ENCODE measurements at places on chromosomes 7 and 10. TPM values are rescaled to one million over a fixed set of nuclear protein-coding genes. Genes with fewer than 3 reads are reported as not detected.

GRCh38 chr7:25083201-25083600 is 41.9 kb downstream of the CYCS start:
- no peak for DNase-seq

CALU gene
- polyA plus RNA-seq: 217 TPM

GRCh38 chr10:132746801-132747625 is 38.9 kb downstream of the NKX6-2 start:
- no peak for DNase-seq

DNA sequence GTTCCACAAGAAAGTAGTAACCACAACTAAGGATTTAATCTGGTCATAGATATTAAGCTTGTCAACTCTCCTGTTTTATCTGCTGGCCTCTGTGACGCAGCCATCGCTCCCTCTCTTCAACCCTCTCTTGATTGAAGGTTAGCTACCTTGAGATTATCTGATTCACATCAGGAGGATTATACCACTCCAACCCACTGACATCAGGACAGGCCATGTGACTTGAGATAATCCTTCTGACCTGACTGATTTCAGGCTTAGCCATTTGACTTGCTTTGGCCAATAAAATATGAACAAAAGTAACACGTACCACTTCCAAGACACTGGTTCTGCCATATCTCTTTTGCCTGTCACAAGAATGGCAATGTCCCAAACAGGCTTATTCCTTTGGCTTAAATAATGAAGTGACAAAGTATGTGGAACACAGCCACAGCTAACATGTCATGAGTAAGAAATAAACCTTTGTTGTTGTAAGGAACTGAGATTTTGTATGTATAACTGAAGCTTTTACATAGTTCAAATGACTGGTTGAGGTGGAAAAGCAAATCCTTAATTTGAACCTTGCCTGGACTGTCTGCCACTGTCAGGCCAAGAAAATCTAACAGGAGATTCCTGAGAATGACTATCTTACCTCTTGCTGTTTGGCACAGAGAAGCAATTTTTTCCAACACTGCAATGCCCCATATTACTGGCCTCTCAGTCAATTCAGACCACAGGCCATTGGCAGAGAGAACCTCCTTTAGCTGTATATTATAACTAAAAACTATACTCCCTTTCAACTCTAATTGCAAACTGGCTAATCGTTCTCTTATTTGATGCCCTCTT is 13.9 kb downstream of the ZNF438 start:
- no peak for DNase-seq

APBB1IP gene
- polyA plus RNA-seq: 2.6 TPM

MYH16 gene
- 0.09 TPM for polyA plus RNA-seq

DNA sequence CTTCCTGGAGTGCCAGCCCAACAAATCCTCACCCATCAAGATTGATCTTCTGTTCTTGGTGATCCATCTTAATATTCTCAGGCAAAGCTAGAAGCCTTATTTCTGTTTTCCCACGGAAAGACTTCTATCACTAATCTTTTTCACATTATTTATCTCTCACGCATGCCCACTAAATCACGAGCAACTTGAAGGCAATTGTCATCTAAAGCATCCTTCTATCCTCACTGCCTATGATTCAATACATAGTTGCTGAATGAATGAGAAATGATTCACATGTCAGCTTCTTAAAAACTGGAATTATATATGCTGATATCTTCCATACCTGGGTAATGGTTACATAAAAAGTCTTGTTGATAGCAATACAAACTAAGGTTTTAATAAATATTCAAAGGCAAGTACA is 12.6 kb upstream of the COL1A2 start:
- DNase-seq: no peak

DNA sequence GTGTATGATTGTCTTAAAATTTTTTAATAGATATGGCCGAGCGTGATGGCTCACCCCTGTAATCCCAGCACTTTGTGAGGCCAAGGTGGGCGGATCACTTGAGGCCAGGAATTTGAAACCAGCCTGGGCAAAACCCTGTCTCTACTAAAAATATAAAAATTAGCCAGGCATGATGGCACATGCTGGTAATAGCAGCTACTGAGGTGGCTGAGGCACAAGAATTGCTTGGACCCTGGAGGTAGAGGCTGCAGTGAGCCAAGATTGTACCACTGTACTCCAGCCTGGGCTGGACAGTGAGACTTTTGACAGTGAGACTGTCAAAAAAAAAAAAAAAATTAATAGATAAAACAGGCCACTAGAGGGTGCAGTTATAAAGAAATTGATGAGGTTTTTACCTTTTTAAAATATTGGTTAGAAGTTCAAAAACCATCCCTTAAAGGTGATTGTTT is 20.5 kb downstream of the NOM1 start:
- no peak for DNase-seq

DNA sequence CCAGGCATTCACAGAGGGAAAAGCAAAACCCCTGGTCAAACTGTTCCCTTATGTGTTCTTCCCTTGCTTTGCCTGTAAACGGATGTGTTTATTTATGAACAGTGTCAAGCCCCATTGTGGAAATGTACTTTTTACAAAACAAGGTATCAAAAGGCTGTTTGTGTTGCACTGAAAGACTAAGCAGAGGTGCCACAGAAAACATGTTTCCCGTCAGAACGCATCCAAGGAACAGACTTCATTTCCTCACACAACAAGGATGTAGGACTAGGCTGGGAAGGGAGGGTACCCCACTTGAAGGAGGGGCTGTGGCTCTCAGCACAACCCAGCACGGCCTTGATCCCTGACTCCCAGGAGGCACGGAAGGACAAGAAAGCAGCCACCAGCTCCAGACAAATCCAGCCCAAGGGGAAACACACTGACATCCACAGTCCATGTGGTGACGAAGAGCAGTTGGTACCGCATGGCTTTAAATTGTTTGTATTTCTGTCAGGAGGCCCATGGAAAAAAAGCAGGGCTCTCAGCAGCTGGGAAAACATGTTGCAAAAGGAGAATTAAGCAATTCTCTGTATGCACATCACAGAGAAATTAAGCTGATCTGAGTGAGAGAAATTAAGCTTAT is 85.6 kb downstream of the RNF216 start:
- DNase-seq: peak; percentile 89

UNC5B gene
- polyA plus RNA-seq: 20.0 TPM

DNA sequence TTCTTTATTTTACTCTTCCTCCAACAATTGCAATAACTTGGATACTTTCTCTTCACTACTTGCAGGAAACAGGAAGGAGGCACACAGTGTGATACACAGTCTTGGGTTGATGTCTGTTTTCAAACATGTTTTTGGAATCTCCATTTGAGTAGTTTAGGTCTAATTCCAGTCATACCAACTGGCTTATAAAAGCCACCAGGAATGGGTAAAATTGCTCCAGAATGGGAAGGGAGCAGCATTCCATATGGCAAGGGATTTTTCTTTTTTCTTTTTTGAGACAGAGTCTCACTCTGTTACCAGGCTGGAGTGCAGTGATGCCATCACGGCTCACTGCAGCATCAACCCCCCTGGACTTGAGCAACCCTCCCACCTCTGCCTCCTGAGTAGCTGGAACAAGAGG is 545.1 kb upstream of the GALNT17 start:
- DNase-seq: no peak

ASIC3 gene
- 4.9 TPM for polyA plus RNA-seq

GRCh38 chr7:144439717-144440205 is 36.3 kb upstream of the NOBOX start:
- no peak for DNase-seq

GNGT1 gene
- polyA plus RNA-seq: not detected

DNA sequence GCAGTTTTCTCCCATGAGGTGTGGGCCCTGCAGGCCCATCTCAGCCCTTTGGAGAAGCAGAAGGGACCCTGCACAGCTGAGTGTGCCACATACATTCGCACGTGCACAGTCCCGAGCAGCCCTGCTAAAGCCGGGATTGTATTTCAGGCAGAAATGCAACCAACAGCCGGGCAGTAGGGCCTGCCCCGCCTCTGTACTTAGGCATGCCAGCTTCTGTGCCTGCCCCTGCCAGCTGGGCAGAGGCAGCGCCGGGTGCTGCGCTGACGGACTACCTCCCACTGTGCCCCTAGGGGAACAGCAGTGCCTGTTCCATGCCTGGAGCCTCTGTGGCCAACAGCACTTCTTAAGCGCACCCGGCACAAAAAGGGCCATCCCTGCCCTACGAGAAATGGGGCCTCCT is 170.3 kb downstream of the NEURL1 start:
- DNase-seq: no peak

GRCh38 chr10:81995254-81995653 is 120.3 kb downstream of the NRG3 start:
- no peak for DNase-seq

LRRD1 gene
- 0.73 TPM for polyA plus RNA-seq
